ENCODE measurements at places on chromosomes 12 and 14. TPM values are rescaled to one million over a fixed set of nuclear protein-coding genes. Genes with fewer than 3 reads are reported as not detected.

The PPP4R4 gene
- not detected for total RNA-seq

The RILPL2 gene
- total RNA-seq, result 3.6 TPM

The CIROP gene
- total RNA-seq, result not detected

The SFSWAP gene
- total RNA-seq, result 83.8 TPM

The ANO2 gene
- total RNA-seq, result not detected

The FSCB gene
- not detected for total RNA-seq

The COQ10A gene
- total RNA-seq, result 38.8 TPM

The RAB21 gene
- 111 TPM for total RNA-seq

The TAS2R30 gene
- total RNA-seq, result 3.3 TPM

The DPY19L2 gene
- 3.6 TPM for total RNA-seq

Data from CD8-positive, alpha-beta T cell (primary cell).